ENCODE measurements at places on chromosomes 2 and 18. TPM values are rescaled to one million over a fixed set of nuclear protein-coding genes. Genes with fewer than 3 reads are reported as not detected.
A peak's percentile ranks its signal among the peaks of the same experiment; 100 is the strongest.

- no peaks in the 10 kb centered on the region for H3K27me3 ChIP-seq
- no peak for DNase-seq
- no peak overlapping the region for H3K27ac ChIP-seq
- no peak overlapping the region for H3K4me3 ChIP-seq
- no peaks in the 10 kb centered on the region for H3K36me3 ChIP-seq
These were observed 97.2 kb downstream of the TDRD15 start for GRCh38 chr2:21220930-21221329.

GRCh38 chr18:63262369-63263335 is 56.9 kb downstream of the BCL2 start:
- H3K4me3 ChIP-seq = no peak overlapping the region
- no peak overlapping the region for H3K27ac ChIP-seq
- H3K4me1 ChIP-seq = no peaks in the 10 kb centered on the region
- no peak for DNase-seq

GRCh38 chr2:68060652-68061051 is 2.2 kb downstream of the C1D start:
- no peaks in the 10 kb centered on the region for H3K36me3 ChIP-seq
- no peak overlapping the region for H3K27ac ChIP-seq
- DNase-seq = no peak
- H3K4me3 ChIP-seq = no peak overlapping the region

- no peaks in the 10 kb centered on the region for H3K4me1 ChIP-seq
- DNase-seq = no peak
- H3K27me3 ChIP-seq = no peaks in the 10 kb centered on the region
These were observed 50.9 kb downstream of the TFCP2L1 start for GRCh38 chr2:121234144-121234543.

The INPP5D gene
- total RNA-seq = 8.9 TPM

DNA sequence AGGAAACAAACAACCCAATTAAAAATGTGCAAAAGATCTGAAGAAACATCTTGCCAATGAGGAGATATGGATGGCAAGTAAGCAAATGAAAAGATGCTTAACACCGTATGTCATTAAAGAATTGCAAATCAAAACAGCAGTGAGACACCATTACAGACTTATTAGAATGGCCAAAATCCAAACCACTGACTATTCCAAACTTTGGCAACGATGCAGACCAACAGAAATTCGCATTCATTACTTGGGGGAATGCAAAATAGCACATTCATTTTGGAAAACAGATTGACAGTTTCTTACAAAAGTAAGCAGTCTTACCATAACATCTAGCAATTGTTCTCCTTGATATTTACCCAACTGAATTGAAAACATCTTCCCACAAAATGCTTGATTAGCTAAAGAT is 1118.7 kb downstream of the SUCLG1 start:
- no peaks in the 10 kb centered on the region for H3K36me3 ChIP-seq
- H3K27me3 ChIP-seq = no peaks in the 10 kb centered on the region
- H3K4me3 ChIP-seq = no peak overlapping the region
- no peaks in the 10 kb centered on the region for H3K4me1 ChIP-seq
- DNase-seq = no peak

- H3K27me3 ChIP-seq = no peaks in the 10 kb centered on the region
- DNase-seq = no peak
- no peak overlapping the region for H3K4me3 ChIP-seq
- no peaks in the 10 kb centered on the region for H3K36me3 ChIP-seq
- H3K27ac ChIP-seq = no peak overlapping the region
These were observed 121.5 kb downstream of the LTBP1 start for GRCh38 chr2:33068261-33068660.

DNA sequence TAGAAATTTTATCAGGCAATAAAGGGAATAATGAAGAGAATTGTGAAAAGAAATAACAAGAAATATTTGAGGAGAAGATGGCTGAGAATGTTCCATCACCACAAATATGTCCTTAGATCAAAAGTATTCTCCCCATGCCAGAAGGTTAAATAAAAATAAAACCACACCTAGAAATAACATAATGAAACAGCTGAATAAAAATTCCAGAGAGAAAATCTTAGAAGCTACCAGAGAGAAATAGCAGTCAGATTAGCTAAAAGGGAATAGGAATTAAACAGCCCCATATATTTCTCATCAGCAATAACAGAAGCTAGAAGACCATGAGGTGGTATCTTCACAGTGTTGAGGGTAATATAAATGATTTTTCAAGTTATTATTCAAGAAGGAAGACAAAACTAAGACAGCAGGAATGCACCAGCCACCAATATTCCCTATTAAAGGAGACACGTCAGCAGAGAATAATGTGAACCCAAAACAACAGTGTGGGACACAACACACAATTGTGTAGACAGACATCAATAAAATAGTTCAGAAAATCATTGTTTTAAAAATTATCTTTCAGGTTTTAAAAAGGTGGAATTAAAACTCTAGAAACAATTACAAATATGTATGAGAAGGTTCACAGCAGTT is 82.0 kb upstream of the NEDD4L start:
- H3K27ac ChIP-seq = no peak overlapping the region
- no peaks in the 10 kb centered on the region for H3K27me3 ChIP-seq
- H3K36me3 ChIP-seq = no peaks in the 10 kb centered on the region

- no peak for DNase-seq
- no peak overlapping the region for H3K4me3 ChIP-seq
- no peaks in the 10 kb centered on the region for H3K27me3 ChIP-seq
- no peaks in the 10 kb centered on the region for H3K4me1 ChIP-seq
These were observed 62.2 kb downstream of the RPL37A start for GRCh38 chr2:216560838-216561270.

DNA sequence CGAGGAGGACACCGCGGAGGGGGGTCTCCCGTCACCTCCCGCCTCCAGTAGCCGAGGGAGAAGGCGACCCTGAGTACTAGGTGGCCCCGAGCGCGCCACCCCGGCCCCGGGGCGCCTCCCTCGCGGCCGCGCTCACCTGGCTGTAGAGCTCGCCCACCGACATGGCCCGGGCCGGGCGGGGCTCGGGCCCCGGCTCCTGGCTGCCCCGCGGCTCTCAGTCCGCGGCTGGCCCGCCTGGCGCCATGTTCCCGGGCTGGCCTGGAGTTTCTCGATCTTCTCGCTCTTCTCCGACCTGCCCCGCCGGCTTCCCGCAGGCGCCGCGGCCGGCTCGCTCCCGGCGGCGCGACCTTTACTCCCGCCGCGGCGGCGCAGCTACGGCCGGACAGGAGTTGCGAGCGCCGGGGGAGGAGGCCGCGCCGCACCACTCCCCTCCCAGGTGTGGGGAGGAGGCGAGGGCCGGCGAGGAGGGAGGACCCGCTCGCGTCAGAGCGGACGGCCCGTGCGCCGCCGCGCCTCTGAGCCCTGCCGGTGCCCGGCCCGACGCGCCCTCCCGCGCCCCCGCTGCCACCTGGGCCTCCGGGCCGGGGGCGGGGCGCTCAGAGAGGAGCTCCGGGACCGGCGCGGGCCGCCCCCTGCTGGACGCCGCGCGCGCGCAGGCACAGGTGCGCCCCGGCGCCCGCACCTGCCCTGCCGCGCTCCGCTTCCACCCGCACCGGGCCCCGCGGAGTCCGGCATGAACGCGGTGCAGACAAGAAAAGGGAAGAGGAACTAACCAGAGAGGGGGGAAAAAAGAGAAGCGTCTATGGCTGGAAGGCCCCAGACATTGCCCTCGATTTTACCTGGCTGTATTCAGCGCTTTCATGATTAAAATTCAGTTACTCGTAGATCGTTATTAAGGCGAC is at the start of gene MYO5B:
Gene MYO5B, minus strand, starts transcription at position 517 of the 902 bp plus-strand sequence. Its CDS starts 354 bp downstream, at position 163.
- no peaks in the 10 kb centered on the region for H3K27me3 ChIP-seq
- H3K36me3 ChIP-seq = no peaks in the 10 kb centered on the region
- DNase-seq = peak; percentile 59
- H3K4me1 ChIP-seq = peaks cover 2% of the 10 kb centered on the region

- H3K27me3 ChIP-seq = no peaks in the 10 kb centered on the region
- no peak overlapping the region for H3K27ac ChIP-seq
- H3K4me3 ChIP-seq = no peak overlapping the region
- no peak for DNase-seq
These were observed 24.1 kb downstream of the SKA1 start for GRCh38 chr18:50398947-50399346.

DNA sequence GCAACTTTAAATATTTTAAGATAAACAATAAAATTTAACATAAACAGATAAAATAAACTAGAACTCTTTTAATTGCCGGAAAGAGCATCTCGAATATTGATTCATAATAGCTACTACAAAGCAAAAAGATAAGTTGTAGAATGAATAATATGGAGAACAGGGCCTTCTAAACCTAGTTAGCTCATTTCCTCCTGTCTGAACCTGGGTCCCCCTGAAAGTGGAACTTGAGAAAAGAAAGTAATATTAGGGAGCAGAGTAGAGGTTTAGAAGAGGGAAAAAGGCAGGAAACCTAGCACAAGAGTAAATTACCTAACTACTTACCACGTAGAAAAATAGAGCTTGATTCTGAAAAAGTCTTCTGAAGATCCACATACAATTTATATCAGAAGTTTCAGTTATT is 80.7 kb upstream of the NETO1 start:
- no peak overlapping the region for H3K27ac ChIP-seq
- no peaks in the 10 kb centered on the region for H3K4me1 ChIP-seq
- H3K4me3 ChIP-seq = no peak overlapping the region
- DNase-seq = no peak
- H3K27me3 ChIP-seq = no peaks in the 10 kb centered on the region

GRCh38 chr2:127712999-127713398 is 11.7 kb downstream of the SFT2D3 start:
- H3K27me3 ChIP-seq = no peaks in the 10 kb centered on the region
- H3K4me1 ChIP-seq = no peaks in the 10 kb centered on the region
- H3K27ac ChIP-seq = no peak overlapping the region
- no peak for DNase-seq
- peaks cover 8% of the 10 kb centered on the region for H3K36me3 ChIP-seq

The DSC1 gene
- total RNA-seq = not detected

GRCh38 chr2:227576110-227576509 is 22.6 kb upstream of the SCYGR2 start:
- H3K4me1 ChIP-seq = no peaks in the 10 kb centered on the region
- no peaks in the 10 kb centered on the region for H3K36me3 ChIP-seq
- DNase-seq = no peak
- H3K4me3 ChIP-seq = no peak overlapping the region
- no peak overlapping the region for H3K27ac ChIP-seq

GRCh38 chr2:44277541-44277940 is 2.3 kb downstream of the SLC3A1 start:
- no peaks in the 10 kb centered on the region for H3K27me3 ChIP-seq
- H3K27ac ChIP-seq = no peak overlapping the region
- H3K4me1 ChIP-seq = peaks cover 3% of the 10 kb centered on the region
- H3K4me3 ChIP-seq = no peak overlapping the region

DNA sequence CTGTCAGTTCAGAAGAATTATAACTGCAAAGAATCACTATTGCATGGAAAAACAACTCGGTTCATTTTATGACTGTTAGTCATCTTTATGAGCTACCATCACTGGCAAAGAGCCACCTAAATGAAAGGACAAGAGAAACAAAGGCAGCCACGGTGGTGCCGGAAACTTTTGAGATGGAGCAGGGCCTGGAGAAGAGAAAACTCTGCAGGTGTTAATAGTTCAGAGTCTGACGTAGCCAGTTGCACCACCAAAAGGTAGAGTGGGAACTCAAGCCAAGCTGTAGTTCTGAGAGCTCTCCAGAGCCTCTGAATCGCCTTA is 110.9 kb downstream of the FTCDNL1 start:
- H3K27me3 ChIP-seq = no peaks in the 10 kb centered on the region
- H3K27ac ChIP-seq = no peak overlapping the region
- H3K4me3 ChIP-seq = no peak overlapping the region
- H3K36me3 ChIP-seq = no peaks in the 10 kb centered on the region

- no peak for DNase-seq
- no peaks in the 10 kb centered on the region for H3K27me3 ChIP-seq
- no peak overlapping the region for H3K4me3 ChIP-seq
- H3K27ac ChIP-seq = no peak overlapping the region
- H3K36me3 ChIP-seq = no peaks in the 10 kb centered on the region
These were observed 246.4 kb downstream of the CDH20 start for GRCh38 chr18:61579581-61579980.

- DNase-seq = no peak
- peak overlapping the region; percentile 87 for H3K27ac ChIP-seq
- H3K4me3 ChIP-seq = peak overlapping the region; percentile 30
- H3K27me3 ChIP-seq = no peaks in the 10 kb centered on the region
- no peaks in the 10 kb centered on the region for H3K36me3 ChIP-seq
- peaks cover 21% of the 10 kb centered on the region for H3K4me1 ChIP-seq
These were observed 52.1 kb upstream of the ITGA6 start for GRCh38 chr2:172375251-172375650.

- no peak for DNase-seq
- H3K4me1 ChIP-seq = no peaks in the 10 kb centered on the region
- H3K27ac ChIP-seq = no peak overlapping the region
- H3K27me3 ChIP-seq = no peaks in the 10 kb centered on the region
These were observed 61.1 kb upstream of the NFATC1 start for GRCh38 chr18:79334496-79335233.

DNA sequence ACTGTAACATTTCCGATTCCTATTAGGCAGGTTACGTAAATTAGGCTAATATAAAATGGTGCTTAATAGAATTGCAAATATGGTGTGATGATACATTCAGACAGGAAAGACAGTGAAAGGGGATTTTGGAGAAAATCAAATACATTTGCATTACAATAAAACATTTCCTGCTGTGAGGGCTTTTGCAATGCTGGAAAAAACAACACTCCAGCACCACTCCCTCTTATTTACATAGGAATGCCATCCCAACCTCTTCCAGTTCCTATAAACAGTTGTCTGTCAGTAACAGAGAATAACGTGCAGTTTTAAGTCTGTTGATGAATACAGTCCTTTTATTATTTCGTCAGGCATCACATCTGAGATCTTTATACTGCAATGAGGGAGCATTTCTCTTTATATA is 298.8 kb upstream of the FANCL start:
- no peak for DNase-seq
- H3K27ac ChIP-seq = no peak overlapping the region
- no peaks in the 10 kb centered on the region for H3K36me3 ChIP-seq
- no peak overlapping the region for H3K4me3 ChIP-seq
- no peaks in the 10 kb centered on the region for H3K27me3 ChIP-seq

The ACTR3 gene
- total RNA-seq = 99.6 TPM

The RGPD5 gene
- total RNA-seq = 35.6 TPM

GRCh38 chr2:168964251-168964807 is 63.2 kb downstream of the G6PC2 start:
- H3K27ac ChIP-seq = peak overlapping the region; percentile 27
- H3K36me3 ChIP-seq = peaks cover 44% of the 10 kb centered on the region
- peaks cover 2% of the 10 kb centered on the region for H3K4me1 ChIP-seq
- no peak overlapping the region for H3K4me3 ChIP-seq

The WDR54 gene
- total RNA-seq = 4.2 TPM

GRCh38 chr2:1870431-1870830 is 126.1 kb upstream of the PXDN start:
- H3K36me3 ChIP-seq = no peaks in the 10 kb centered on the region
- H3K4me1 ChIP-seq = no peaks in the 10 kb centered on the region
- no peak for DNase-seq
- no peak overlapping the region for H3K4me3 ChIP-seq
- no peaks in the 10 kb centered on the region for H3K27me3 ChIP-seq

The AQP12B gene
- not detected for total RNA-seq
